ENCODE measurements at places on chromosomes 11 and 22.

DNA sequence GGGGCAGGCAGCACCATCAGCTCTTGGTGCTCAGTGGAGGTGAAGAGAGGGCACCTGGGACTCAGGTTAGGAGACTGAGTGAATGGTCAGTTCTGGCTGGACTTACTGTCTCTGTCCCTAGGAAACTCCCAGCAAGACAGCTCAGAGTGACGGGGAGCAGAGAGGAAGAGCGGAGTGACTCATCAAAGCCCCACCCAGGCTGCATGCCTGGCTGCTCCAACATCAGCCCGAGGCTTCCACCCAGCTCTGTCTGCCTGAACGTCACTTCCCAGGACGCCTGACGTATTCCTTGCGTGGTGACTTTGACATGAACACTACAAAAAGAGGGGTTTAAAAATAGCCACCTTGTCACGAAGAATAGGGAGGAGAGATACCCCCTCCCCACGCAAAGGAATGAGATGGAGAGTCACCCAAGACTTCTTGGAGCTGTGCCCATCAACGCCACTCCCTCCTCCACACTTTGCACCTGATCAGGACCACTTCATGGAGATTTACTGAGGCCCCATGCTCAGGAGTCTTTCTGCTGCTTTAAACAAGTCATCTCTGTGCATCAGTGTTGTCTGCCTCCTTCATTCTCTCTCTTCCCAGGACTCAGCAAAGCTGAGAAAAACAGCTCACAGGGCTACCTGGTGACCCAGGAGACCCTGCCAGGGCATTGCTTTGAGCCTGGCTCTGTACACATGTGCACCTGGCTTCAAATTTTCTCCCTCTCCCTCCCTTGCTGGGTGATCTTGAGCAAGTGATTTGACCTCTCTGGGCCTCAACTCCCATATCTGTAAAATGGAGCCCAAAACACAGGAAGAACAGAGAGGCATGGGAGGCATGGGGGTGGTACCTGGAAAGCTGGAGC, 83.1 kb downstream of the MN1 start:
- no peak for DNase-seq

- DNase-seq = no peak
These were observed 20.5 kb upstream of the GRIA4 start for GRCh38 chr11:105589346-105589745.

- no peak for DNase-seq
These were observed 22.2 kb downstream of the MYBPC3 start for GRCh38 chr11:47329987-47330931.

DNA sequence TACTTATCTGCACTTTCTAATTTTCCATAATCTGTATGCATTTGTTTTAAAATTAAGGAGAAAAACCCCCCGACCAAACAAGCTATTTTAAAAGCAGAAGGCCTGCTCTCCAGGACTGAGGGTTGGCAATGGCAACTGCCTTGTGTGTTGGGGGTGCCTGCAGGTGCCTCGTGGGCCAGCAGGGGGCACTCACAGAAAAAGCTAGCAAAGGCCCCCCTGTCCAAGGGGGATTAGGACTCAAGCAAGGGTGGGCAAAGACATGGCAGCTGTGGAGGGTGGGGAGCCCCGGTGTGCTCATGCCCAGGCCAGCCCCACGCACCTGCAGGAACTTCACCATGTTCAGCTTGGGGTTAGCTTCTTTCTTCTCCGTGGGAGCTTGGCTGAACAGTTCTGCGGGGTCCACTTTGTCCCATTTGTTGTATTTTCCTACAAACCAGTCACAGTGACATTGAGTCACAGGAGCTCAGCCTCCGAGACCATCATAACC, 10.3 kb downstream of the TOP3B start:
- DNase-seq = no peak

- DNase-seq = no peak
These were observed 24.1 kb downstream of the GRAMD1B start for GRCh38 chr11:123454060-123454651.

- no peak for DNase-seq
These were observed 25.3 kb downstream of the CEP295 start for GRCh38 chr11:93686812-93687211.

- DNase-seq = no peak
These were observed 16.1 kb downstream of the TRIM22 start for GRCh38 chr11:5705688-5706087.

- no peak for DNase-seq
These were observed 17.6 kb upstream of the TMA7B start for GRCh38 chr22:39942439-39943230.

GRCh38 chr11:34431979-34432378, 6.8 kb upstream of the CAT start:
- DNase-seq = no peak

- no peak for DNase-seq
These were observed 28.4 kb downstream of the IZUMO1R start for GRCh38 chr11:94332814-94333213.

GRCh38 chr22:35746248-35746647, 28.6 kb downstream of the APOL5 start:
- no peak for DNase-seq

GRCh38 chr11:13782390-13783075, 114.1 kb downstream of the FAR1 start:
- DNase-seq = no peak

- DNase-seq = no peak
These were observed 65.6 kb downstream of the OR4C45 start for GRCh38 chr11:50098186-50098725.

DNA sequence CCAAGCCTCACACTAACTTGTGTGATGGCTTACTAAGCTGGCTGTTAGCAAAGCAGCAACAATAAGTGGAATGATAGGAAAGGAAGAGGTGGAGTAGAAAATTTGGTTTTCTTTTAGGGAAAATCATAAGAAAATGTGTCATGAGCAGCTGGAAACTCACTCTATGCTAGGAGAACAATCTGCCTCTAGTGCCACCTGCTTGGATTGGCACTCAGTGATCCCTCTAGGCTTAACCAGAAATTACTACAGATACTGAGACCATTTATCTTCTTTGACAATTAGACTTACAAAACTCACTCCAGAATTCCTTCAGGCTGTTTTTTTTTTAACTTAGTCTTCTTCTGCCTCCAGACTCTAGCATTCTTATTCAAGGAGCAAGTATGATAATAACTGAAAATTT, 117.3 kb downstream of the CD44 start:
- DNase-seq = no peak

- no peak for DNase-seq
These were observed 36.6 kb downstream of the METTL15 start for GRCh38 chr11:28144808-28145207.

DNA sequence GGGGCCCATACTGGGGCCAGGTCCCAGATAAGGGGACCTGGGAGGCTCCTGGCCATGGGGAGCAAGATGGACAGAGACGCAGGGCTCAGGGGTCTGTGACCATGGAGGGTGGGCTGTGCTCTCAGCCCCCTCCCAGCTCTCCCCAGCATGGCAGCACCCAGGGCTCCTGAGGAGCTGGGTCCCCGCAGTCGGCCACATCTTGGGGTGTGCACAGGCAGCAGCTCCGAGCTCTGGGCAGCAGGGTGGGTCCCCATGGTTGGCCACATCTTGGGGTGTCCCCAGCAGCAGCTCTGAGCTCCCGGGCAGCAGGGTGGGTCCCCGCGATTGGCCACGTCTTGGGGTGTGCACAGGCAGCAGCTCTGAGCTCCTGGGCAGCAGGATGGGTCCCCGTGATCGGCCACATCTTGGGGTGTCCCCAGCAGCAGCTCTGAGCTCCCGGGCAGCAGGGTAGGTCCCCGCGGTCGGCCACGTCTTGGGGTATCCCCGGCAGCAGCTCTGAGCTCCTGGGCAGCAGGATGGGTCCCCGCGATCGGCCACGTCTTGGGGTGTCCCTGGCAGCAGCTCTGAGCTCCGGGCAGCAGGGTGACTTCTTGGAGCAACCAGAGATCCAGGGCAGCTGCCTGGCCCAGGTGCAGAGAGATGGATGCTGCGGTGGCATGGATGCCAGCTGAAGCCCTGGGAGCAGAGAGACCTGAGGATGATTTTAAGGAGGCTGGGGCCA, 18.3 kb upstream of the MUC5B start:
- DNase-seq = no peak

DNA sequence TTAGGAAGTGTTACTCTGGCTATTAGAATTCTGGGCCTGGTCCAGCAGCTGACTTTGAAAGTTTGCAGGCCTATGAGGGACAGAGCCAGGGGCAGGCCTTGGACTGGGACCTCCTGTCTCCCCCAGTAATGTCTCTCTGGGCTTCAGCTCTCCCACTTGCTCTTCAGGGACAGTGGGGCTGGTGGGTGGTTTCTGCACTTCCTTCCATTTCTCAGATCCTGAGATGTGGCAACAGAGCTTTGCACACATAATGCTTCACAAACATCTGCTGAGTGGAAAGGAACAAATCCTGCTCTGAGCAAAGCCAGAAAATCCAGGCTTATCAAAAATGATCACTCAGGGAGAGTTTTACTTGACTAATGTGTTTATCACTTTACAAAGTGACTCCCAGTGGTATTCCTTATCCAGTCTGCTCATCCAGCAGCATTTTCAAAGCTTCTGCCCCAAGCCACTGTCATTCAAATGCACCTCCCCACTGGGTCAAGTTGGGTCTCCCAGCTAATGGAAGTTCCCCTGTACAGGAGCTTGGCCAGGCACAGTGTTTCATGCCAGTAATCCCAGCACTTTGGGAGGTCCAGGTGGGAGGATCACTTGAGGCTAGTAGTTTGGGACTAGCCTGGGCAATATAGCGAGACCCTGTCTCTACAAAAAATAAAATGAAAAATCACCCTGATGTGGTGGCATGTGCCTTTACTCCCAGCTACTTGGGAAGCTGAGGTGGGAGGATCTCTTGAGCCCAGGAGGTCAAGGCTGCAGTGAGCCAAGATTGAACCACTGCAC, 13.5 kb upstream of the OSBP2 start:
- no peak for DNase-seq

GRCh38 chr11:104764710-104765045, 133.6 kb downstream of the CASP12 start:
- no peak for DNase-seq

GRCh38 chr11:128095466-128095981, 491.8 kb downstream of the ETS1 start:
- DNase-seq = no peak

DNA sequence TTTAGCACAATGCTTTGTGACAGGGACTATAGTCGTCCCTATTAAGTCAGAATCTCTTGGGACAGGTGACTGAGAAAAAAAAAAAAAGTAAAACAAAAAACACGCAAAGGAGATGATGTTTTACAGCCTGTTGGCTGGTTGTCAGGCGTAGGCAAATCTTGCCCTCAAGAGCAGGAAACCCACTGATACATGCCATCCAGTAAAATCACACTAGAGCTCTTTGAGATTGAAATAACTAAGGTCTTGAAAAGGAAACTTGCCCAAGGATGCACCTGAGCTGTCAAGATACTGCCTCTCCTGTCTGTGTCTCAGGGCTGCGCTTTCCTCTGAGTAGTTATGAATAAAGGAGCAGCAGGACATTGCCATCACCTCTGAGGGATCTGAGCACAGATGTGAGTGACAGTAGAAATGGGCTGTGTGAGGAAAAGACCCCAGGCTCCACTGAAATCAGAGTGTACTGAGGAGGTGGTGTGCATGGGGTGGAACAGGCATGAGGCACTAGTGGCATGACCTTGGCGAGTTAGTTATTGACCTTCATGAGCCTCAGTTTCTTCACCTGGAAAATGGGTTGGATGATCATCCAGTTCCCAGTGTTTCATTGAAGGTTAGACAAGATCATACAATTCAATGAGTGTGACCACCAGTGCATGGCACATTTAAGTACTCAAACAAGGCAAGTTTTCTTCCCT, 23.3 kb downstream of the MICAL2 start:
- no peak for DNase-seq

- no peak for DNase-seq
These were observed 17.7 kb downstream of the DNAJC24 start for GRCh38 chr11:31387379-31387778.

DNA sequence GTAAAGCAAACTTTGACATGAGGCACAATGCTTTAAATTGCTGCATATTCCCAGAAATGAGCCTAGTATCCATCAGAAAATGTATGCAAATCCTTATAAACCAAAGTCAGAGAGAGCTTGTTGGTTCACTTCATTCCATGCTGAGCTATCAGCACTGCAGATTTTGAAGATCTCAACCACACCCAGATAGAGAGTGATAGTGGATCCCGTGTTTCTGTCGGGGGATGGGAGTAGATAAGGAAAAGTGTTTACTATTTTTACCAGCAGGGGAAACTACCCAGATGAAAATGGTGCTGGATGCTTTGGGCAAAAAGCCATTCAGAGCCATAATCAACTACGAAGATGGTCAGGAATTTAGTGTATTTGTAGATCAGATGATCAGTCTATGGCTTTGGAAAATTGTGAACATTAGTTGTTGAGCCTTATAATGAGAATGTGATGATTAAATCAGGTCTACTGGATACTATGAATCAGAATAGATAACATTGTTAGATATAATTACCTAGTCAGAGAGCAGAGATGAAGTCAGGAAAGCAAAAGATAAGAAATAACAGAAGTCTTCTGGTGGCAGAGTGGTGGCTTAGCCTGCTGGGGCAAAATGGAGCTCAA, 10.8 kb downstream of the OR51B6 start:
- DNase-seq = no peak

GRCh38 chr11:9868641-9869040, 204.8 kb downstream of the SWAP70 start:
- DNase-seq = no peak

DNA sequence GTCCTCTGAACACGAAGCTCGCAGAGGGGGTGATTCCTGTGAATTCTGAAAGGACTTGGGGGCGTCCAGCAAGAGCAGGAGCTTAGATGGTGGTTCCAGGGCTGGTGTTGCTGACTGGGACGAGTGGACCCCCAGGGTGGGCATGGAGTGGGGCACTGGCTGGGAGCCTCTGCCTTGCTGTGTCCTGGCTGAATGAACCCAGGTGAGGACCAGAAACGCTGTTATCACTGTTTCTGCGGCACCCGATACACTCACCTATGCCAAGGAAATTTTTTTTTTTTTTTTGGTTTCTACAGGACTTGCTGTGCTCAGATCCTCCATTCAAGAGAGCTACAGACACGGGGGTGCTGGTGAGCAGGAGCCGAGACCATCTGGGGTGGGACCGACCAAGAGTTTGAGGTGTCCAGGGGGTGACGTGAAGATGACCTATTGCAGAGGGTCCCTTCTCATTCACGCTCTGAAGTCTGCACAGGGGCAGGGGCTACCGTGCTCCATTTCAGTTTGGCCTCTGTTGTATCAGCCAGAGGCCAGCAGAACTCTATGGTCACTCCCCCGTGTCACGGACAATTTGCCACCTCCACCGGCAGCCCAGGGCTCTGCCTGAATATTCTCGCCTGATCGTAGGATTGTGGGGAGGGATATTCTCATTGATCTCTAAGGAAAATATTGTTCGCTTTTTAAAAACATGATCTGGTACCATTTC, 3.6 kb downstream of the SMIM38 start:
- DNase-seq = no peak

DNA sequence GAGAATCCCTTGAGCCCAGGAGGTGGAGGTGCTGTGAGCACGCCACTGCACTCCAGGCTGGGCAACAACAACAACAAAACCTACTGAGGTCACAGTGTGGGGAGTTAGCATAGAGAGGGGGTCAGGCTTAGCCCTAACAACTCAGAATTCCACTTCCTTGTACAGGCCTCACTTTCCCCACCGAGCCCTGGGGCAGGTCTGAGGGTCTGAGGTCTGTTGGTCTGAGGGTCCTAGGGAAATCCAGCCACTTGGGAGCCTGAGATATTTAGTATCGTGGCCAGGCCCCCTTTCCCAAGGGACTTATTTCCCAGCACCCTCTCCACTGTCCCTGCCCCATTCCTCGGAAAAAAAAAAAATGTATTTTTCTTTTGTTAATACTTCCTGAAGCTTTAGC, 34.8 kb upstream of the HORMAD2 start:
- no peak for DNase-seq

- no peak for DNase-seq
These were observed 47.5 kb downstream of the CDKN1C start for GRCh38 chr11:2838091-2838490.
